ENCODE measurements at places on chromosomes 7 and 10.

GRCh38 chr7:80493121-80493849, 18.6 kb downstream of the GNAT3 start:
- no peak for DNase-seq

DNA sequence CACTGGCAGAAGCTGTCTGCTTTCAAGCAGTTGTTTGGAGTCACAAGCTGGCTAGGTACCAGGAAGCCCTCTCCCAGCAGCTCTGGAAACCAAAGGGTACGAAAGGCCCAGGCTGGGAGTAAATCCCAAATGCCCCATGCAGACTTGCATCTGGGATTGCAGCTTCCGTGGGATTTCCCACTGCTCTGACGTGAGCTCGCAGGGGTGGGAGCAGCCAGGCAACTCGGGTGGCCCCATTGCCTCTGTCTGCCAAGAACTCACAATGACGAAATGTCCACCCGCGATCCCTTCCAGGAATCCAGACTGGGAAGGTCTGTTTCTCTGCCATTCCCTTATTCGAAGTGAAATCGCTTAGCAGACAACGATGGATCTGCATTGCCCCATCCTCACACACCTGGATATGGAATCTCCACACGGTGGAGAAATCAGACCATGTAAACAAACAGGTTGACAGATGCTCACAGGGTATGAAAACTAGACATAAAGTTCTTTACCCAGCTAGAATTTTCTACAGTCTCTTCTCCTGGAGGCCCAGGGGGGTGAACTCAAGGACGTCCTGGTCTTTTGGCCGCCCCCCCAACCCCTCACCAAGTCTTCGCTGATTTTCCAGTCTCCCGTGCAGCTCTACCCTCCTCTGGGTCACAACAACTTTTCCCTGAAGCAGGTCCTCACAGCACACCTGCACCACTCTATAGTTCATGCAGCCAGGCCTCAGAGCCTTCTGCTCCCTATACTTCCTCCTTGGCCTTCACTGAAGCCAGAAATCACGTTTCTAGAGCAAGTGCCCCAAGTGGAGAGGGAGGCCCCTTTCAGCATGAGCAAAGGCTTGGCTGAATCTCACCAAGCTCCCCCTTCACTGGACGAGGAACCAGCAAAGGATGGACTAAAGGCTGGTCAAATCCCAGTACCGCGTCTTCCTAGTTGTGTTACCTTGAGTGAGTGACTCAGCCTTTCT, 20.0 kb downstream of the SH3PXD2A start:
- DNase-seq = no peak

DNA sequence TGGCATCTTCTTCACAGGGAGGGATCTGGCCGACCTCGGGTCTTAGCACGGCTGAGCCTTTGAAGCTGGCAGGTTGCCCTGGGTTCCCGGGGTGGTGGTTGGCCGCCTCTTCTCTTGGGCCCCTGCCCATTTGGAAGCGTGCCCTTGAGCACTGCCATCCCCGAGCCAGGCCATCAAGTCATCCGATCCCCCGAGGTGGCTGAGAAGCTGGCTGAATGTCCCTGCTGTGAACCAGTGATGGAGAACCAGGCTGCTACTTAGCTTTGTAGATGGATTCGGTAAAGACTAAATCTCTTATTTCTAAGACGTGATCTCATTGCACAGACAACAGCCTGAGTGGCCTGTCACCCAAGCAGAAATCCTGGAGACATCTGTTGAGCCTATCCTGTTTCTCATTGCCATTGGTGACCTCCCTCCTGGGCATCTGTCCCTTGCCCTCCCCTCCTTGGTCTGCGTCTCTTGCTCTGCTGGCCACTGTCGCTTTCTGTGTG, 74.3 kb downstream of the GRK5 start:
- DNase-seq = no peak

GRCh38 chr7:133482599-133482998, 229.7 kb downstream of the EXOC4 start:
- DNase-seq = no peak

- no peak for DNase-seq
These were observed 162.6 kb upstream of the MAGI2 start for GRCh38 chr7:79615871-79616640.

DNA sequence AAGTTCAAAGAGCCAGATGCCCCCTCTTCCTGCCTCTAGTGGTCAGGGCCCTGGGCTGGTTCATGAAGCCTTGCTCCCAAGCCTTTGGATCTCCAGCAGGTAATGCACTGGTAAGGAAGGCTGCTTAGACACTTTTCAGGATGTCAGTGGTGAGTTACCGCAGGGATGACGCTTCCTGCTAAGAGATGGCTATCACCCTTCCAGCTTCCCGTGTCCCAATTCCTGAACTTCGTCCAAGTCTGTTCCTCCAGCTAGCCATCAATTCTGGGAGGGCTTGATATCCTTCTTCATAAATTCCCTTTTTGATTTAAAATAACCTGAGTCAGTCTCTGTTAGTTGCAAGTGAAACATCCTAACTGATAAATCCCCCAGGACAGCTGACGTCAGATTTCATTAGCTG, 221.2 kb downstream of the PLXNA4 start:
- DNase-seq = no peak

DNA sequence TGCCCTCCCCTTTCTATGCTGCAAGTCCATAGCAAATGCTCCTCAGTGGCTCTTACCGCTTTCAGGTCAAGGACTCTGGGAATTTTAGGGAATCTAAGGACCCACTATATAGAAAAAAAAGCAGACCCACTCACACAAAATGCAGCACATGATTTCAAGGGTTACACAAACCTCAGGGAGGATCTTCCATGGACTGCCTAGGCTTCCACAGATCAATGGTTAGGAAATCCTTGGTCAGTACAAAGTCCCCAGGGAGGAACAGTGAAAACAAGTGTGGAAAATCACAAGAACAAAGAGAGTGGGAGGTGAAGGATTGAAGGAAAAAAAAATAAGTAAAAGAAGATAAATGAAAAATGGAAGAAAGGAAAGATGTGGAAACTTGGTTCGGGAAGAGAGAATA, 188.4 kb downstream of the AHR start:
- no peak for DNase-seq

DNA sequence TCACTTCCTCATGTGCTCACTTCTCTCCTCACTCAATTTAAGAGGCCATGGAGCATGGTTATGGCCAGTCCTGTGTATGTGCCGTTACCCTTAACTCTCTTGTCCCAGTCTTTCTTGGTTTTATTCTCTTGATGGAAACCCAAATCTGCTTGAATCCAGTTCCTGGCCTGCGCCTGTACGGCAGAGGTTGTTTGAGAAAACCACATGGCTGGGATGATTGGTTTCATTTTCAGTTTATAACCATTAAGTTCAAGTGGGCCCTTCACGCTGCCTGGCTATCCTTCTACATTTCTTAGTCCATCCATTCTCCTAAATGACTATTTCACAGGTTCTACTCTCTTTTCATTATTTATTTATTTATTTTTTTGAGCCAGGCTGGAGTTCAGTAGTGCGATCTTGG, 1.6 kb upstream of the ZNF239 start:
- no peak for DNase-seq

DNA sequence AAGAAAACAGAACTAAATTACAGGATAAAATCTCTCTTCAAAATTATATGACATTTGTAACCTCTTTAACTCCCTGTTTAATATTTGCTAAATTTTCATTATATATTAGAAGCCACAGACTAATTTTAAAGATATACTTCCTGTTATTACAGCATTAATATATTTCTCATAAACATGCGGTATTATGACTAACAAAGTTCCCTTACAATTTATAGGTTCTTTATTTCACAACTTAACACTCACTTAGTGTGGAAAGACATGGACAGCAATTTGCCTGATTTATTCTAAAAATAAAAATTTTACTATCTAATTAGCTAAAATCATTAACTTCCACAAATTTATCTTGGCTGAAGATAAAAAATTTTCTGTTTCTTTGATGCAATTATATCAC, 29.0 kb downstream of the CTNNA3 start:
- DNase-seq = no peak

DNA sequence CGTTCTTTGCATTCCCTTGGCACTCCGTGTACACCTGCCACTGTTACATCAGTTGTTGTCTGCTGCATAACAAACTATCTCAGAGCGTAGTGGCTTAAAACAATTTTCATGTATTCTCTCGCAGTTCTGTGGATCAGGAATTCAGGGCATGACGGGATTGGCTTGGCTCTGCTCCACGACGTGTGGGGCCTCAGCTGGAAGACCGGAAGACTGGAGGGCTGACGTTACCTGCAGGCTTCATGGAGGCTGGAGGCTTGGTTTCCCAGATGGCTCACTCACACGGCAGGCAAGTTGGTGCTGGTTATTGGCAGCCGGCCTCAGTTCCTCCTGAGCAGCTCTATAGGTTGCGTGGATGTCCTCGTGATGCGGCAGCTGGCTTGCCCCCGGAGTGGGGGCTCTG, 25.5 kb downstream of the NYAP1 start:
- no peak for DNase-seq

DNA sequence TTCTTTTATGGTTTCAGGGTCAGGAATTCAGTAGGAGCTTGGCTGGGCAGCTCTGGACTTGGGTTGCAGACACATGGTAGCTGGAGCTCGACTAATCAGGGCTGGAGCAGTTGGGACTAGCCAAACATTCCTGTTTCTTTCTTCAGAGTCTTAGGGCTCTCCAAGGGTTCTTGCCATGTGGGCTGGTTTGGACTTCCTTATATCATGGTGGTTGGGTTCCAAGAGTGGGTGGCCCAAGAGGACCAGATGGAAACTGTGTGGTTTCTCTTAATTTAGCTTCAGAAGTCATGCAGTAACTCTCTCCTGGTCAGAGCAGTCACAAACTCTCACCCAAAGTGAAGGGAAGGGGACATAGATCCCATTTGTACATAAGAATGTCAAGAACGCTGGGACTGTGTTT, 270.1 kb upstream of the FZD1 start:
- no peak for DNase-seq

DNA sequence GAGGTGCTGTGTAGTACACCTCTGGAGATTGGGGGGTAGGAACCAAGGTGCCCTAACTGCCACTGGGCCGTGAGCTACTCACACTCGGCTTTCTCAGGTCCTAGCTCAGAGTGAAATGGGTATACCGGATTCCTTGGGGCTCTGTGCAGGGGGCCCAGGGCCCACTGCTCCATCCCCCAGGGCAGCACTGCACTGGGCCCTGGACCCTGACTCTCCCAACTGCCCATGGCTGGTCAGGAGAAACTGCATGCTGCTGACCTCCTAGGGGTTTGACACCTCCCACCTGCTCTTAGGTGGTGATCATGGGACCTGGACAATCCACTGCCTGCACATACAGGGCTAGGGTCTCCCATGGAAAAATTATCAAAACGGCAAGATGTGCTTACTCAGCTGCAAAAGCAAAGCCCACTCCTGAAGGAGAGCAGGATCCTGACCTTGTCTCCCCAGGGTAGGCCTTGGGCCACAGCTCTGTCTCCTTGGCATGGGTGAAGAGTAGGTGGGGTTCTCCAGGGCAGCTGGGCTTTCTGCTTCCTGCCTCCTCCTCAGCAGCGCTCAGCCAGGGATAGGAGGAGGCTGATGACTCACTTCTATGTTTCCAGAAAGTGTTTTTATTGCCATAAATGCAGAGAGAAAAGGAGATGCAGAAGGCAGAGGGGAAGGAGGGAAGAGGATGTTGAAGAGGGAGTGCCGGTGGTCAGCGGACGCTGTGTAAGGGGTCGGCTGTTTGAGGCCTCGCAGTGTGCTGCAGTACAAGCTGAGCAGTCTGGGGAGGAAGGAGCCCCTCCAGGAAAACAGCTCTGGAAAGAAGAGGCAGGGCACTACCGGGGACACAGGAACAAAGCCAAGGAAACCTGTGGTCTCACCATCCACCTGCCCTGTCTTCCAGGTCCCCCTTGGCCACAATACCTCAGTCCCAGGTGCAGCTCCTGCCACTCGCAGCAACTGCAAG, 107.8 kb downstream of the ARHGAP22 start:
- no peak for DNase-seq

DNA sequence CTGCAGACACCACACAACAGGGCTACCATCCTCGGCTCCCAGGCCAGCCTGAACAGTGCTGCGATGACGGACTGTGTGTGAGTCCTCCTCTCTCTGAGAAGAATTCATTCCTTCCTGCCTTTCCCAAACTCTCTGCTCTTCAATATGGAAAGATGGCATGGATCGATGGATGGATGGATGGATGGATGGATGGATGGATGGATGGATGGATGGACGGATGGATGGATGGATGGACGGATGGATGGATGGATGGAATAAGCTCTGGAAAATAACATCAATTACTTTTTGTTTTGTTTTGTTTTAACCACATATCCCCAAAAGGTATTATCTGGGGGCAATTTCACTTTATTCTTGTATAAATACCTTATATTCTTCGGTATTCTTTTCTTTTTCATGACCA, 151.9 kb downstream of the AKR1D1 start:
- DNase-seq = no peak

- DNase-seq = no peak
These were observed 79.4 kb upstream of the FEZF1 start for GRCh38 chr7:122383934-122384333.

GRCh38 chr7:93837245-93837644, 53.3 kb downstream of the TFPI2 start:
- DNase-seq = no peak

GRCh38 chr10:60206735-60207134, 182.9 kb downstream of the ANK3 start:
- DNase-seq = no peak

DNA sequence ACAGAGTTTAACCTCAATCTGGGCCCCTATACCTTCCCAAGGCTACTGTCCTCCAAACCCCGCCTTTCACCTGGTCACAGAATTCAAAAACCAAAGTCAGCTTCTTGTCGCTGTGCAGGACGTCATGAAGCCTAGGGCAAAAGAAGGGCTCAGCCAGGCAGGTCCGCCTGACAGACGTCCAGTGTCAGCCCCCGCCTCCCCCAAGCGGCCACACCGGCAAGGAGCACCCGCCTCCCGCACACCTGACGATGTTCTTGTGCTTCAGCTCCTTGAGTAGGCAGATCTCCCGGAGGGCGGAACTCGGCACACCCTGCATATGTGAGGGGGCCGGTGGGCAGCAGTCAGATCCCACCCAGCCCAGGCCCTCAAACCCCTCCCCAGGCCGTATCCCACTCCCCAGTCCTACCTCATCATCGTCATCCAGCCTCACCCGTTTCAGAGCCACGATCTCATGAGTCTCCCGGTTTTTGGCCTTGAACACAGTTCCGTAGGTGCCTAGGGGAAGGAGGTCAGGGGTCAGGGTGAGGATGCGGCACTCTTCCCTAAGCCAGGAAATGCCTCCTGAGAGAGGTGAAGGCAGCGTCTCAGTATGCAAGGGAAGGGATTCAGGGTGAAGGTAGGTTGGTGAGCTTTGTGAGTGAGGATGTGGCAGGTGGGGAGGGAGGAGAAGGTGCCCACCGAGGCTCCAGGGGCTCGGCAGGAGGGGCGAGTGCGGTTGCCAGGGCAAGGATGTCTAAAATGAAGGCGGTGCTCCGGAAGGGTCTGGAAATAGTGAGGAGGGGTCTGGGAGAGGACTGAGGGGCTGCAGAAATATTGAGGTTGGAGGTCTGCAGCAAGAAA, 811 bp downstream of the CDK5 start:
- DNase-seq = no peak

GRCh38 chr10:36888925-36889573, 236.3 kb upstream of the ANKRD30A start:
- DNase-seq = no peak

DNA sequence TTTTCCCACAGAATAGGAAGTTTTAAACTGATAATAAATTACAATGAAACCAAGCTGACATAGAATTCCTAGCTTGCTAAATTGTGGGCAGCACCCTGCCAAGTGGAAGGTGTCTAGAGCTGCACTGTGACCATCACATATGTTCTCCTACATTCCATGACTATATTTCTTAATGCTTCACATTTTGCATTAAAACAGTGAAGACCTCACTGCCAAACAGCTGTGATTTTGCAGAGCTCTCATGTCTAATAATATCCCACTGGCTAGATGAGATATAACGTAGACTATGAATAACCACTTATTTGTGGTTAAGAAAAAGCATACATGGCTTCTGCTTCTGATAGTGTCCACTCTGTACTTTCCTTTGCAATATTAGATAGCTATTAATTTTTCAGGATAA, 228.3 kb upstream of the TEX47 start:
- no peak for DNase-seq

All from activated CD4-positive, CD25-positive, alpha-beta regulatory T cell (primary cell).